Activated CD8-positive, alpha-beta memory T cell treated with anti-CD3 and anti-CD28 coated beads for 24 hours (primary cell): ENCODE measurements at places on chromosomes 3 and 15.

DNA sequence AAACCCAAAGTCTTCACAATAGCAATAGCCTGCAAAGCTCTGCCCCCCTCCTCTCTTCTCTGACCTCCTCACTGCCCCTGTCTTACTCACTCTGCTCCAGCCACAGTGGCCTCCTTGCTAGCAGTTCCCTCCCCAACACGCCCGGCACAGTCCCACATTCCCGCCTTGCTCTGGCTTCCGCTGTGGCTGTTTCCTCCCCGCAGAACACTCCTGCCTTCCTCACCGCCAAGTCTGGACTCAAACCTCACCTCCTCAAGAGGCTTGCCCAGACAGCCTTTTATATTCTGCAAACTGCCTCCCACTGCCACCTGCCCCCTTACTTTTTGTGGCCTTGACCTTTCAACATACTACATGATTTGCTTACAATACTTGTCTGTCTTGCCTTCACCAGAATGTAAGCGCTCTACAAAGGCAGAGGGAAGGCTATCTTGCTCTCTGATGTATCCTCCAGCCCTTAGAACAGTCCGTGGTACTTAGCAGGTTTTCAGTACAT, 406 bp upstream of the MPI start:
- DNase-seq = no peak

GRCh38 chr15:93587059-93587521, 498.1 kb upstream of the RGMA start:
- no peak for DNase-seq

- DNase-seq = no peak
Measured at GRCh38 chr3:86175051-86175536, 815.9 kb downstream of the VGLL3 start.

DNA sequence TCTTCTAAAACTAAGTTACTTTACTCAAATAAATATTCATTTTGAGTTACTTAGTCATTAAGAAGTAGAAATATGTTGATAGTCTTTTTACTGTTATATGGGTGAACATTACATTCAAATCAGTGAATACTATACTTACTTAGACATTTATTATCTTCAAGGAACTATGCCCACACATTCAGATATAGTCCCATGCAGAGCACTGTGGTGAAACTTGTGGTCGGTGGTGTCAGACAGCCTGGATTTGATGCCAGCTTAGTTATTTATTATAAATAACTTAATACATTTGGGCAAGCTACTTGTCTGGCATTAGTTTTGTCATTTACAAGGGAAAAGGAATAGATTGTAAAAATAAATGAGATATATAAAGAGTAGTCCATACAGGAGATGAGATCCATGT, 149.5 kb downstream of the RAP2B start:
- DNase-seq = no peak

GRCh38 chr3:183309276-183309675, 56.2 kb downstream of the B3GNT5 start:
- no peak for DNase-seq

- no peak for DNase-seq
Measured at GRCh38 chr15:78404125-78404524, 33.9 kb upstream of the IREB2 start.

DNA sequence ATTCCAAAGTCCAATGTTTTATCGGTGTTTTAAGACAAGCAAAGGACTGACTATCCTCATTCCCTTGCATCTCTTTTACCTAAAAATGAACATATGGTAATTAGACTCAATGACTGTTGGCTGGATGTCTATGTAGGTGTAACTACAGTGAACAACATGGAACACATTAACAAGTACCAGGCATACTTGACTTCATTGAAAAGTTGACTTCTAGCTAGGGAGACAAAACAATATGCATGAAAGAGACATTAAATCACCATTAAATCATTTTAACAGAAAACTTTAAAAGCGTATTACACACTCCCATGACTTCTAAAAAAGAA, 34.3 kb upstream of the ANPEP start:
- no peak for DNase-seq

DNA sequence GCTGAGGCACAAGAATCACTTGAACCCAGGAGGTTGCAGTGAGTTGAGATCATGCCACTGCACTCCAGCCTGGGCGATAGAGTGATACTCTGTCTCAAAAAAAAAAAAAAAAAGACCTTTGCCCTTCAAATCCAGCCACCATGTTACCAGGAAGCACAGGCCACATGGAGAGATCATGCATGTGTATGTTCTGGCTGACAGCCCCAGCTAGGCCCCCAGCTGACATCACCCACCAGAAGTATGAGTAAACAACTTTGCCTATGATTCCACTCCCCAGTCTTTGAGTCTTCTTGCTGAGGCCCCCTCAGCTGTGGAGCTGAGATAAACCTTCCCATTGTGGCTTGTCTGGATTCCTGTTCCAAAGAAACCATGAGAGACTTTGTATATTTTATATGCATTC, 3.3 kb upstream of the ARIH2 start:
- no peak for DNase-seq

- no peak for DNase-seq
Measured at GRCh38 chr3:28078536-28078935, 162.9 kb upstream of the CMC1 start.

- no peak for DNase-seq
Measured at GRCh38 chr15:89778861-89779260, 2.7 kb downstream of the MESP2 start.

GRCh38 chr3:66041116-66041515, 2.4 kb upstream of the MAGI1 start:
- no peak for DNase-seq

GRCh38 chr3:14301558-14301957, 100.8 kb upstream of the SLC6A6 start:
- no peak for DNase-seq

DNA sequence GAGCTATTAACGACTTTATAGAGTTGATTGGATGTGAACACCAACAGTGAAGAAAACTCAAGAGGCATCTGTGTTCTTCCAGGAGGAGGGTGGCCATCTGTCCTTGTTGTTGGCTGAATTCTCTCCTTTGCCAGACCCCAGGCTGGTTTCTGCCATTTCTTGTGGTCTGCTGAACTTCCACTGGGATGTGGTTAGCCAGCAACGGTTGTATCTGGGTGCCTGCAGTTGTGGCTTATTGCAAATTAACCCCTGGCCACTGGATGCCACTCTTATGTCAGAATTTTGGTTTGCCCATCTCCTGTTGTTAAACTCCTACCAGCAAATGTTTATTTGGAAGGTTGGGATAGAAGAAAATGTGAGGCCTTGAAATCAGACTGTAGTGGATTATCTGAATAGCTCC, 163.6 kb upstream of the TBC1D5 start:
- DNase-seq = no peak

GRCh38 chr3:86634361-86634760, 356.6 kb downstream of the VGLL3 start:
- DNase-seq = no peak
